ENCODE measurements at places on chromosomes 2 and 18. TPM values are rescaled to one million over a fixed set of nuclear protein-coding genes. Genes with fewer than 3 reads are reported as not detected.

Gene MTA3
- 29.7 TPM for total RNA-seq

Gene TLX2
- not detected for total RNA-seq

Gene SP5
- total RNA-seq = not detected

Gene LRATD1
- 1.2 TPM for total RNA-seq

Gene DSG4
- not detected for total RNA-seq

Gene WBP1
- 37.9 TPM for total RNA-seq

Gene CNDP1
- total RNA-seq = not detected

Gene RASGRP3
- not detected for total RNA-seq

DNA sequence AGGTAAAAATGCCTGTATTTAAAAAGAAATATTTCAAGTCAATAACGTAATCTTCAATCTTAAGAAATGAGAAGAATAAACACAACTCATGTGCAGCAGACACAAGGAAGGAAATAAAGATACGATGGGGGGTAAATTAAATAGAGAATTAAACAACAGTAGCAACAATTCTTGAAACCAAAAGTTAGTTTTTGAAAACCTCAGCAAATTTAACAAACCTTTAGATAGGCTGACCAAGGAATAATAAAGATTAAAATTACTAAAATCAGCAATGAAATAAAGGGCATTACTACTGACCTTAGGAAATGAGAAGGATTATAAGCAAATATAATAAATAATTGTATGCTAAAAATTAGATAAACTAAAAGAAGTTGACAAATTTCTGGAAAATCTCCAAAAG lies 178.9 kb downstream of the RTP5 start:
- no peaks in the 10 kb centered on the region for H3K36me3 ChIP-seq
- no peak overlapping the region for H3K27ac ChIP-seq
- H3K27me3 ChIP-seq = peaks cover 43% of the 10 kb centered on the region
- no peaks in the 10 kb centered on the region for H3K4me1 ChIP-seq

- H3K27me3 ChIP-seq = no peaks in the 10 kb centered on the region
- H3K4me3 ChIP-seq = no peak overlapping the region
- no peaks in the 10 kb centered on the region for H3K4me1 ChIP-seq
- H3K36me3 ChIP-seq = peaks cover 81% of the 10 kb centered on the region
- no peak for DNase-seq
Observed at GRCh38 chr2:37244017-37244416, 12.6 kb downstream of the NDUFAF7 start.

DNA sequence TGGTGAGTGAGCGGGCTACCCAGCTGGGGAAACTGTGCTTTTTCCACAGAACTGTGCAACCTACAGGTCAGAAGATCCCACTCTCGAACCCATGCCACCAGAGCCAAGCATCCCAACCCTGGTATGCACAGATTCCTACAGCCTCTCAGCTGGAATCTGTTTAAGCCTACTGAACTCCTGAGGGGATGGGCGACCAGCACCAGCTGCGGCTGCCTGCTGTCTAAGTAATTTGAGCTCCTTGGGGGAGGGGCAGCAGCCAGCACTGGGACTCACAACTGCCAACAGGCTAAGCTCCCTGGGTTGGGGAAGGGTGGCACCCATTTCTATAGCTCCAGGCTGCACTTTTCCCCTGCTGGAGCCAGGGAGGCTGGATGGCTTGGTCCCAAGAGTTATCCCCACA lies 11.8 kb downstream of the CYP27C1 start:
- H3K4me1 ChIP-seq = 0 out of 2 replicates have a peak, but pooled peaks cover 3% of the 10 kb centered on the region
- H3K27ac ChIP-seq = no peak overlapping the region
- peak; percentile 22 for DNase-seq
- no peaks in the 10 kb centered on the region for H3K36me3 ChIP-seq
- H3K4me3 ChIP-seq = no peak overlapping the region

GRCh38 chr2:102350137-102350793 lies 5.3 kb upstream of the IL18R1 start:
- H3K4me3 ChIP-seq = no peak overlapping the region
- no peaks in the 10 kb centered on the region for H3K36me3 ChIP-seq
- no peak overlapping the region for H3K27ac ChIP-seq
- peaks cover 4% of the 10 kb centered on the region for H3K27me3 ChIP-seq
- no peaks in the 10 kb centered on the region for H3K4me1 ChIP-seq
- no peak for DNase-seq

DNA sequence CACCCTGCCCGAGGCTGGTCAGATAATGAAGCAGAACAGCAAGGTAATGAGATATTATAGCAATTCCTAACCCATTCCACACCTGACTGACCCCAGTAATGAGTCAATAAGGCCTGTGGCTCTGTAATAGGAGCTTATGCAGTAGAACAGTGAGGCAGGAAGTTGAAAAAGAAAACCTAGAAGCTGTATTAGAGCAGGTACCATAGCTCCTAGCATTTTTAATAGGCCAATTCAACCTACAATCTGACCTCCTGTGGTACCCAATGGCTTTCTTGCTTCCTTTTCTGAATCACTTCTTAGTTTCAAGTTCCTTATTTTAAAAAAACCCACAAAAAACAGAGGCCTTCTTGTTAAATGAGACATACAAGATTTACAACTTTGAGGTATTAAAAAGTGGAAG lies 43.6 kb upstream of the MAP2 start:
- no peaks in the 10 kb centered on the region for H3K27me3 ChIP-seq
- H3K4me1 ChIP-seq = peaks cover 4% of the 10 kb centered on the region
- no peaks in the 10 kb centered on the region for H3K36me3 ChIP-seq
- H3K27ac ChIP-seq = no peak overlapping the region

DNA sequence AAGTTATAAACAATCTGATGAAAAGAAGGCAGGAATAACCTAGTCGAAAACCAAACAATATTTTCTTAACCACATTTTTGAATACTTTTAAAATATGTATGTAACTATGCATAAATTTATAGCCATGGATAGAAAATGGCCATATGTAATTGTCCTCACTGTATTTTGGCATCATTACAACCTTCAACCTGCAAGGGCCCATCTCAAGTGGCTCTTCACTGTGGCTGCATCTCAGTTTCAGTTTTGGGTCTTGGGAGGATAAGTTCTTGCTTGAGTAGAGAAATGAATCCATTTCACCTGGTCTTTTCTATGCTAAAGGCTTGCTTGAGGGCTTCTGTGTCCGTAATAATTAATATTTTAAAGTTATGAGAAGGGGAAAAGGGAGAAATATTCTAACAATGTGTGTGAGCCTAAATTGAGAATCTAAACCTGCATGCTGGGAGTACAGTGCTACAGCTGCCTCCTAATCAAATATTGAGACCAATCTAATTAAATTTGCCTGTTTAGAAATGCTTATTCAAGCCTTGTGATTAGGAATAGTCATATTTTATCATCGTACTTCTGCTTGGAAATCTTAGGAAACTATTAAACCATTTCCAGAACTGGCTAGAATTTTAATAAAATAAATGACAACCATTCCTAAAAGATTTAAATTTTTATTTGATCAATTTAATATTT lies 92.5 kb downstream of the EML4 start:
- H3K4me1 ChIP-seq = no peaks in the 10 kb centered on the region
- no peaks in the 10 kb centered on the region for H3K36me3 ChIP-seq
- no peak for DNase-seq
- H3K27me3 ChIP-seq = no peaks in the 10 kb centered on the region
- no peak overlapping the region for H3K27ac ChIP-seq
- no peak overlapping the region for H3K4me3 ChIP-seq

DNA sequence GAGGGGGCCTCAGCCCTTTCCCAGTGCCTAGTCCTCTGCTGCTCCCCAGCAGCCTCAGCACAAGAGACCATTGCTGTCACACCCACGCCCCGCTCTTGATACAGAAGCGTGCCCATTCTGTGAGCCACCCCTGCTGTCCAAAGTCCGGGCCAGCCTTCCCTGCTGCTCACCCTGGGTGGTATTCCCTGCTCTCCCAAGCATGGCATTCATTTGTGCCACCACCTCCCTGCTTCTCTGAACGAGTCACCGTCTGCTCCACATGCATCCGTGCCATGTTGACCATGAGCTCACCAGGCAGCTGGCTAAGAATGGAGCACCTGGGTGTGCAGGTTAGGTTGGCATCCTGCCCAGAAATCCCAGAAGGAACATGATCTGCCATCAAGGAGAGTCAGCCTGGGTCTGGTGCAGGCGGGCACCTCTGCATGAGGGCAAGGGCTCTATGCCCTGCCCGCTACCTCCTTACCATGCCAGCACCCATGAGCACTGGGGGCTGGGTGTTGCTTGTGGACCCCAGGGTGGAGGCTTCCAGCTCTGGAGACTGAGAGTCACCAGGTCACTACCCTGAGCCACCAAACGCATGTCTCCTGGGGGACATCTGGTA lies 63.0 kb downstream of the TWIST2 start:
- DNase-seq = peak; percentile 50
- H3K4me1 ChIP-seq = peaks cover 36% of the 10 kb centered on the region
- H3K36me3 ChIP-seq = peaks cover 38% of the 10 kb centered on the region
- H3K27me3 ChIP-seq = no peaks in the 10 kb centered on the region
- H3K4me3 ChIP-seq = no peak overlapping the region

- no peaks in the 10 kb centered on the region for H3K27me3 ChIP-seq
- no peak overlapping the region for H3K27ac ChIP-seq
- no peaks in the 10 kb centered on the region for H3K36me3 ChIP-seq
- H3K4me3 ChIP-seq = no peak overlapping the region
- no peaks in the 10 kb centered on the region for H3K4me1 ChIP-seq
Observed at GRCh38 chr2:124283096-124283495, 258.0 kb downstream of the CNTNAP5 start.

GRCh38 chr18:43420950-43421349 lies 143.7 kb upstream of the SYT4 start:
- no peak for DNase-seq
- no peak overlapping the region for H3K4me3 ChIP-seq
- no peaks in the 10 kb centered on the region for H3K27me3 ChIP-seq
- H3K36me3 ChIP-seq = no peaks in the 10 kb centered on the region

Data from GM23248 (cell line).